SHP77 (cell line): ENCODE measurements at places on chromosomes 12 and 14.

- no peak for DNase-seq
Observed at GRCh38 chr14:69561893-69562292, 12.8 kb downstream of the CCDC177 start.

DNA sequence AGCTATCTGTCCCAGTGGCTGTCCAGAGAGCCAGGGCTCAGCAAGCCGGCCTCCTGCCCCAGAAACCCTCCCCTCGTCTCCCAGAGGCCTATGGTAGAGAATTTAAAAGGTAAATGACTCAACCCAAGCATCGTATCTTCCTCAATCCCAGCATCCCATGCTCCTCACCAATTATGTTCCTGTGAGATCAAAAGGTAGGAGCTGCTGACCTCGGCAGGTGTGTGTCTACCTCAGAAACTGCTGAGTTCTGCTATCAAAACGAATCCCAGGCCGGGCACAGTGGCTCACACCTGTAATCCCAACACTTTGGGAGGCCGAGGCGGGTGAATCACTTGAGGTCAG, 49.3 kb downstream of the FOXN3 start:
- DNase-seq = no peak

GRCh38 chr14:102066041-102066451, 20.8 kb downstream of the HSP90AA1 start:
- no peak for DNase-seq

- DNase-seq = no peak
Observed at GRCh38 chr14:48536318-48536717, 860.9 kb upstream of the MDGA2 start.

- no peak for DNase-seq
Observed at GRCh38 chr12:12896260-12896659, 4.9 kb downstream of the GPRC5A start.

DNA sequence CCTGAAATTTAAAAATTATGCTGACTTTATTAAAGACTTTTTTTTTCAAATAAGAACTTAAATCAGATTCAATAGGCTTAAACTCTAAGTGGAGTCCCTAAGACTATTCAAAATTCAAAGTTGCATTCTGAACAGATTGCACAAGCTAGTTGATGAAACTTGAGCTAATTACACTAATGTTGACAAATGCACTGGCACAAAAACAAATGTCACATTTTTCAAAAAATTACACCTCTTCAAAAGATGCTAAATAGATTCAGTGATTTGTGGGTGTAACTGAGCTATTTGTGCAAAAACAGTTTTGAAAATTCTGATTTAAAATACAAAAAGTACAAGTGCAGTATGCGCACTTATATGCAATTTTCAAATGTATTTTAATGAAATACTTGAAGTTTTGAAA, 205.4 kb downstream of the RERGL start:
- DNase-seq = no peak

GRCh38 chr12:49088150-49088931, 6.3 kb downstream of the DHH start:
- peak; percentile 85 for DNase-seq

DNA sequence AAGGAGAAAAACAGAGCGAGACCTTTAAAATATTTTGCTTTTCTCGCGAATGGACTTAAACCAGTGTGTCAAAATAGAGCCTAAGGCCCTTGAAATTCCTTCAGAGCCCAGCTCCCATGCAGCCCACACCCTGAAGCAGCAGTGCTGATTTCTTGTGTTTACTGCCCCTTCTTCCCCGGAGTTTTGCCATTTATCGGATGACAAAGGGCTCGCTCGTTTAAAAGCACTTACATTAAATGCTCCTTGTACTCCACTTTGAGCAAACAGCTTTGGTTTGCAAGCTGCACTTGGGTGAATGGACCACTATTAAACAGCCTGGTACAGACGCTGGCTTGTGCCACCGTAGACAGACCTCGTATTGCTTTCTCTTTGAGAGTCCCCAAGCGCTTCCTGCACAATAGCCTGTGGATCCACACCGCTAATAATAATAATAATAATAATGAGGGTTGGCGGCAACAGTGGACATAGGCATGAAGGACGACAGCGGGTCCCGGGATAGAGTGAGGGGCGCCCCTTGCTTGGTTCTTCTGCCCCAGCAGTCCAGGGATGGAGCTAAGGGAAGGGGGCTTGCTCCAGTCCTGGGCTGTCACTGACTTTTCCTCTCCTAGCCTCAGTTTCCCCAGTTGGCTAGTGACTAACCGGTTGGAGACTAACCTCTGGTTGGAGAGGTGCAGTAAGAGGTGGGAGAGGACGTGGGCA, 6.6 kb downstream of the DLK1 start:
- no peak for DNase-seq

DNA sequence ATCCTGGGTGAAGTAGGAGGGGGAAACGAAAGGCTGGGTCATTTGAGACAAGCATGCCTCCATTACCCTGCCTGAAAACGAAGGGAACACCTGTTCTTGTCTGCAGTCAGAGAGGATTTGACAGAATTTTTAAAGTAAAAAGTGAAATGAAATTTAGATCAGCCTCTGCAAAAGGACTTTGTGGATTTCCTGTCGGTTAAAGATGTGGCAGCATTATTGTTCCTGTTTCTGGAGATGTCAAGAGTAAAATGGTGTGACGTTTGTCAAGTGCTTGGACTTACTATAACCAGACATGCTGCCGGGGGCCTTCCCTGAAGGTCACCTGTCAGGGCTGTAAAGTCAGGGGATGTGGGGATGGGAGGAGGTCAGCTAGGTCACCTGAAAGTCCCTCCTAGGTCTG, 32.0 kb downstream of the NRXN3 start:
- DNase-seq = no peak

DNA sequence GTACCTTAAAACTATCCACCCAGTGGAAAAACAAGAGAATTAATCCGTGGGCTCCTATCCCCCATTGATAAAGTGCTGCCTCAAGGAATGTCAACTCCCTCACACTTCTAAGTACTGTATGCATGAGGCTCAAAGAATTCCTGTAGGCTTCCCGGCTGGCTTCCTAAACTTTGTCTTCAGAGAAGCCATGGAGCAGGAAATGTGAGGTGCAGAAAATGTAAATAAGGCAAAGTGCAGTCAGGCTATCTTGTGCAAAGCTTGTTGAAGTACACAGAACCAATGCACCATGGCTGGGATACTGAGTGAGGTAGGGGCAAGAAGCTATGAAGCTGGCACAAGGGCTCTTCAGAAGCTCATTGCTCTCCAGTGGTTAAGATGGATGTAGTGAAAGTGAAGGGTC, 611.0 kb downstream of the FSCB start:
- no peak for DNase-seq

DNA sequence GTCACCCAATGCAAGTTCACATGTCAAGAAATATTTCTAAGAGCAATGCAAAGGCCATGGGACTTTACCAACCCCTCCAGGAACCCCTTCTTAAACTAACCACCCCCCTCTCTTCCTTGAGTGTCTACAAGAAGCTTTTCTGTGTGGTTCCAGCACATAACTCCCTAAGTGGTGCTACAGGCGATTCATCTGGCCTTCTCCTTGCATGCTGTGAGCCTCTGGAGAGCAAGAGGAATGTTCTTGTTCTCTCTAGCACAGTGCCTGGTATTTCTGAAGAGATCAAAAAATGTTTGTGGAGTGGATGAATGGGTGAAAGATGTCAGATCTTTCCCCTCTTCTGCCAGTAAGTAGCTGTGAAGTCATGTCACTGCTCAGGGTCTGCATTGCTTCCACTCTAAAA, 5.9 kb upstream of the RNASE12 start:
- DNase-seq = no peak

GRCh38 chr14:36555998-36556743, 26.2 kb downstream of the NKX2-8 start:
- no peak for DNase-seq

DNA sequence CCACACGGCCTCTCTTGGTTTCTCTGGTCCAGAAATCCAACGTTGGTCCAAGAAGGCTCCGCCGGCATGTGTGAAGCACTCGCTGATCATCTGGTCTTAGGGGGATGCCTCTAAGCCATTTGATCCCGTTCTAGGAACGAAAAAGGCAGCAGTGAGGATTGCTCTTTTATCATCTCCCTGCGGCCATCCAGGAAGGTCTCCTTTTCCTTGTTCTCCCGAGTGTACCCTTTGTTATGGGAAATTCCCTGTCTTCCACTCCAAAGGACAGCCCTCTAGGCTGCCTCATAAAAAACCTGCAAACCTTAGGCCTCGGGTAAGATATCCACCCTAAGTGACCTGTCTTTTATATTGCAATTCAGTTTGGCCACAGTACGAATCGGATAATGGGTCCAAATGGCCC, 85.8 kb downstream of the TMTC3 start:
- no peak for DNase-seq

DNA sequence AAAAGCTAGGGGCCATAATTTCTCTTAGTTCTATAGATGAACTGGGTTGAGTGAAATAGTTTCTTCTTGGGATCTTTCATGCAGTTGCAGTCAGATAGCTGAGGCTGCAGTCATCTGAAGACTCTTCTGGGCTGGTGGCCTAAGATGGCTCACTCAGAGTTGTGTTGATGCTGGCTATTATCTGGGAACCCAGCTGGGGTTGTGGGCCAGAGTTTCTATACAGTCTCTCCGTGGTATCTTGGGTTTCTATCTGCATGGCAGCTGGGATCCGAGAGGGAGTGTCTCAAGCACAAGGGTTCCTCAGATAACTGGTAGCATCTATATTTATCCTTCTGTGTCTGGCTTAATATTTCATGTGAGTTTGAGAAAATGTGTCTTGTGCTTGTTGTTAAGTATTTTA, 21.1 kb downstream of the AVPR1A start:
- DNase-seq = no peak

DNA sequence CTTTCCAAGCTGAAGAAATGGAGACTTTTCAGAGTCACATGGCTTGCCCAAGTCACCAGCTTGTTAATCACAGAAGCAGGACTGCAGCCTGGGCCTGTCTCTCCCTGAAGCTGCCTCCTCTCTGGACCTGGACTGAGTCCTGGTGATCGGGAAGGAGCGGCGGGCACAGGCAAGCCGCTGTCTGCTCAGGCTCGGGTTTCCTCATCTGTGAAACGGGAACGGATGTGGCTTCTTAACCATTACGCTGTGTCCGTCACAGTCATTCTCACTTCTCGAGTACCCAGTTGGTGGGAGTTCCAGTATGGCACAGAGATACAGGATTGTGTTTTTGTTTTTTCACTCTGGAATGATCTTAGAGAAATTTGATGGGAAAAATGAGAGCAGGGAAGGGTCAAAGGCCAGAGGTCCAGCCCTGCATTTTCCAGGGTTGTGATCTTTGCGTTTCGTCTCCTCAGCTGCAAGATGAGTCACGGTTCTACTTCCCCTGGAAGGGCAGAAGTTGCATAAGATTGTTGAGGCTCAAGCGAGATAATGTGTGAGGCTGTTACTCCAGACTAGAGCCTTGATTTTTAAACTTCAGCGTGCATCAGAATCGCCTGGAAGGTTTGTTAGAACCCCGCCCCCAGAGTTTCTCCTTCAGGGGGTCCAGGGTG, 7.6 kb upstream of the LRTM2 start:
- no peak for DNase-seq

- no peak for DNase-seq
Observed at GRCh38 chr12:15336768-15337553, 14.7 kb downstream of the PTPRO start.

DNA sequence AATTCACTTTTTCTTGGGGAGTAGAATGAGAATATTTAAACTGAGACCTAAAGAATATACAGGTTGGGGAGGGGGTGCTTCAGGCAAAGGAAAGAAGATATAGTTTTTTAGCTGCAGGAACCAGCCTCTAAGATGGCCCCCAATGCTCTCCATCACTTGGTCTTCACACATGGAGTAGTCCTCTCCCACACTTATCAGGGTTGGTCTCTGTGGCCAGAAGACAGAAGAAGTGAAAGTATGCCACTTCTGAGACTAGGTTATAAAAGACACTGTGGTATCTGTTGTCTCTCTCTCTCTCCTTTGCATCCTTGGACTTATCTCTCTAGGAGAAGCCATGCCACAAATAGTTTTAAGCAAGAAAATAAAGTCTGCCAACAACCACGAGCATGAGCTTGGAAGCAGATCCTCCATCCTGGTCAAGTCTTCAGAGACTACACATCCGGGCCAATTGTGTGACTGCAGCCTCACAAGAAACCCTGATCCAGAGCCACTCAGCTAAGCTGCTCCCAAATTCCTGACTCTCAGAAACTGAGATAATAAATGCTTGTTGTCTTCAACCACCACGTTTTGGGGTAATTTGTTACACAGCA, 18.0 kb downstream of the PUS7L start:
- DNase-seq = no peak

DNA sequence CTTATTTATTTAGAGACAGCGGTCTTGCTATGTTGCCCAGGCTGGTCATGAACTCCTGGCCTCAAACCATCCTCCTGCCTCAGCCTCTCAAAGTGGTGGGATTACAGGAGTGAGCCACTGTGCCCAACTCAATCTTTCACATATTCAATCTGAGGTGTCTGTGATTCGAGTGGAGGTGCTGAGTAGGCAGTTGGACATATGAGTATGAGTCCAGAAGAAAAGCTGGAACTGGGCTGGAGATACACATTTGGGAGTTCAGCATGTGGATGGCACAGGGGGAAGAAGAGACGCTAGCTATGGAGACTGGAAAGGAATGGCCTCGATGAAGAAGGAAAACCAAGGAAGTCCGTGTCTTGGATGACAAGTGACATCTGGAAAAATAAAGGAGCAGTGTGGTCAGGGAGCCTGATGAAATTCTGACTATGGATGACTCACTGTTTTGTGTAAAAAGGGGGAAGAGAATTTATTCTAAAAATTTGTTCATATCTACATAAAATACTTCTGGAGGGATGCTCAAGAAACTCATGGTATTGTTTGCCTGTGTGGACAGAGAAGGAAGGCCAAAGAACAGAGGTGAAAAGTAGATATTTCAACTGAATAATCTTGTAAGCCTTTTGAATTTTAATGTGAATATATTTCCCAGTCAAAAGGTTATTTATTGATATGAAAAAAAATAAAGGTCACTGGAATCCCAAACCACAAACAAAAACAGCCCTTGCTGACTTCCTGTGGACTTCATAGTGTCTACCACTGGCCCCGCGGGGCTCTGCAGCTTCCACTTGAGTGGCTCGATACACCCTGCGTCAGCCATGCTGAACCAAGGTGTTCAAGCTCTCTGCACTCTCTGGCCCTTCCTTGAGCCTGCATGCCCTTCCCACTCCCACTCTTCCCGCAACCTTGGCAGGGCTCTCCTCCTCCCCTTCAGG, 8.9 kb upstream of the LTA4H start:
- no peak for DNase-seq

DNA sequence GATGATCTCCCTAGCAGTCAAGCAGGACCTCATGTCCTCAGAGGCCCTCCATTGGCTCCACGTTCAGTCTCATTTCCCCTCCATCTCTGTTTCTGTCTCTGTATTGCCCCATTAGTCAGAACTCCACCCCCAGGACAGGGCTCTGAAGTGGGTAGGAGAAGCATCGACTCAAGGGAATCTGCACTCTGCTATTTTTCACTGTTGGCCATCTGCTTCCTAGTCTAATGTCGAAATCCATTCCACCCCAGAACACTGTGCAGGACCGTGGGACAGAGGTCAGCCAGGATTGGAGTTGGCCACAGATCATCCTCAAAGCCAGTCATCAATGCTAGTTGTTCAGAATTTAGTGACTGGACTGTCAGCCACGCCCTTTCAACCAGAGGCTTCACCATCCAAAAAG, 10.1 kb downstream of the KRT77 start:
- no peak for DNase-seq

- peak; percentile 63 for DNase-seq
Observed at GRCh38 chr12:30930238-30930637, 3.7 kb downstream of the TSPAN11 start.
